Hematopoietic multipotent progenitor cell treated with erythropoietin and hydrocortisone succinate and interleukin-3 and kit ligand, for 4 days (in vitro differentiated cells): ENCODE measurements at places on chromosomes 3 and 15.

DNA sequence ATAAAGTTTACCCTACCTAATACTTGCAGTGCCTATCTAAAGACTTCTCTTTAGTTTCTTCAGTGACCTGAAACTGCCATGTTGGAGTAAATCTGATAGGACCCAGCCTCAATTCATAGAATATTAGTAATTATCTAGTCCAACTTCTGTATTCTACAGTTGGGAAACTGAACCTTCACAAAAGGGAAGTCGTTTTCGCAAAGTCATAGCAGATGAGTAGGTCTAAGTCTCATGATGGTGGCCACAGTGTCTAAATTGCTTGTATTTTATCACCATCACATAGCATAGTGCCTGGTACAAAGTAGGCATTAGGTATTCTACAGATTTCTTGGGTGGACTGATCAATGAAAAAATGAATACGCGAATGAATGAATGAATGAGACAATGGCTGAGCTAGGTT lies 8.4 kb downstream of the GMNC start:
- DNase-seq = peak; percentile 73

GRCh38 chr3:122931636-122932035 lies 95.9 kb downstream of the SEMA5B start:
- DNase-seq = no peak

GRCh38 chr15:60572541-60573421 lies 93.8 kb upstream of the ICE2 start:
- no peak for DNase-seq

DNA sequence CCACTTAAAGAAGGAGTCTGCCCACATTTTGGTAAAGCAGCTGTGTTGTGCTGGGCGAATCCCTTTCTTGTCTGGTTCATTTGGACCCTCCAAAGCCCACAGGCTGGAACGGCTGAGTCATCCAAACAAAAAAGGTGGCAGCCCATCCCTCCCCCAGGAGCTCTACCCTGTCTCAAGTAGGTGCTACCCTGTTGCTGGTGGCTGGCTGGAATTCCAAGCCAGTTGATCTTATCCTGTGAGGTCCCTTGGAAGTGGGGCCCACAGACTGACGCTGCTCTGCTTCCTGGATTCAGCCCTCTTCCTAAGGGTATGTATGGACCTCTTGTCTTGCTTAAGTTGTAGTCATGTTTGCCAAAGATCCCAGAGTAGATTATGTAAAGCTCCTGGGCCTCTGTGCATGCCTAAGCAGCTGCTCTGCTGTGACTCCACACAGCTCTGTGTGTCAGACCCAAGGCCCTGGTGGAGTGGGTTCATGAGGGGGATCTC lies 44.5 kb downstream of the CCR1 start:
- no peak for DNase-seq

DNA sequence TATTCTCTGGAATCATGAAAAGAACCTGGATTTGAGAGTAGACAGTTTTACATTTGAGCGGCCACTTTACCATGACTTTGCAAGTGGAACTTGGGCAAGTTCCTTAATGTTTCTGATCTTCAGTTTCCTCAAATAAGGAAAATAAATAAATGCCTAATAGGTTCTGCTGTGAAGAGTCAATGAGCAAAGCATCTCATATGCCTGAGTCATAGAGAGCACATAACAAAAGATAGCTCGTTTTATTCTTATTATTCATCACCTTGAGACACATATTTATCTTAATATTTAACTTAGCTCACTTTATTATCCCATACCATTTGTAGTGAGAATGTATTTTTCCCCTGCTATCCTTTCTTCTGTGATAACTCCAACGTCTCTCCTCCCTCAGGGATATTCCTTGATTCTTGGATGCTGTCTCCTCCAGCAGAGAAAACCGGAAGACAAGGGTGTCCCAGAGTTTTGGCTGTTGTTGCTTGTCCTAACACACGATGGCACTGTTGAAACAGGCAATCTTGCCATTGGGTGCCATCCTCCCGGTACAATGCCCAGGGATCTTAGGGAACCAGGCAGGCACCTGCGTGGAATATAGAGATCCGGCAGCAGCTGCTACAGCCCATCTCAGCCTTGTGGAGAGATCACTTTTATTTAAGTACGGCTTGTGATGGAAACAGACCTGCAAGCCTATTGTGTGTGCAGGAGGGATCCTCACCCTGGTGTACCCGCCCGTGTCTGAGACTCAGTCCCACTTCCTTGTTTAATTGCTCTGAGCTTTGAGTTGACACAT lies 33.3 kb upstream of the VPS33B start:
- DNase-seq = peak; percentile 79

- no peak for DNase-seq
Measured at GRCh38 chr15:95175914-95176658, 944.7 kb downstream of the MCTP2 start.
